Activated CD8-positive, alpha-beta memory T cell treated with anti-CD3 and anti-CD28 coated beads, Interleukin-2, amount 10 ng/mL, durations not matched to agents 7 days and 5 days (primary cell): ENCODE measurements at places on chromosomes 3 and 15. TPM values are rescaled to one million over a fixed set of nuclear protein-coding genes. Genes with fewer than 3 reads are reported as not detected.

CCR1 gene
- total RNA-seq: 35.3 TPM

GOLGA8T gene
- 0.77 TPM for total RNA-seq

IL5RA gene
- total RNA-seq: not detected

UBE2Q2 gene
- total RNA-seq: 36.3 TPM
